ENCODE measurements at places on chromosomes 16 and 17. TPM values are rescaled to one million over a fixed set of nuclear protein-coding genes. Genes with fewer than 3 reads are reported as not detected.

- H3K36me3 ChIP-seq = no peaks in the 10 kb centered on the region
- no peak for DNase-seq
- peak overlapping the region; percentile 71 for H3K4me3 ChIP-seq
- H3K27me3 ChIP-seq = no peaks in the 10 kb centered on the region
- H3K4me1 ChIP-seq = peaks cover 42% of the 10 kb centered on the region
- H3K27ac ChIP-seq = peak overlapping the region; percentile 87
Measured at GRCh38 chr17:81387100-81388090, 7.9 kb upstream of the BAHCC1 start.

The LAT gene
- 8.4 TPM for polyA plus RNA-seq

GRCh38 chr17:42608305-42609181, 631 bp downstream of the RETREG3 start:
- peaks cover 23% of the 10 kb centered on the region for H3K4me1 ChIP-seq
- peak overlapping the region; percentile 95 for H3K27ac ChIP-seq
- no peaks in the 10 kb centered on the region for H3K27me3 ChIP-seq
- no peaks in the 10 kb centered on the region for H3K36me3 ChIP-seq

The ANKRD13B gene
- polyA plus RNA-seq = 32.8 TPM

DNA sequence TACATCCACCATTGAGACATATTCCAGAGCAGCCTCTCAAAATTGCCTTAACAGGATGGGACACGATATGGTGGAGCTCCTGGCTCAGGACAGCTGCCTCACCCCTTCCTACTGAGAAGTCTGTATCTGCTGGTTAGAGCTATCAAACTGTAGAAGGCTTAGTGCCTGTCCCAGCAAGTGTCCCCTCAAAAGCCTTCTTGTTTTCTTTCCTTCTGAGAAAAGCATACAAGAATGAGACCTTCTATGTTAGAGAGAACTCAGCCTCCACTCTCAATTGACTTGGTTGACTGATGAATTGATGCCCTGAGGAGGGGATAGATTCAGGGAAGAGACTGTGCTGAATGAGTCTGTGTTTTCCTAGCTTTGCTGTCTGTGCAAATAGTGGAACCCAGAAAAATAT, 2020.9 kb downstream of the TP53TG3F start:
- no peak overlapping the region for H3K27ac ChIP-seq
- no peak overlapping the region for H3K4me3 ChIP-seq
- no peaks in the 10 kb centered on the region for H3K4me1 ChIP-seq
- no peak for DNase-seq

DNA sequence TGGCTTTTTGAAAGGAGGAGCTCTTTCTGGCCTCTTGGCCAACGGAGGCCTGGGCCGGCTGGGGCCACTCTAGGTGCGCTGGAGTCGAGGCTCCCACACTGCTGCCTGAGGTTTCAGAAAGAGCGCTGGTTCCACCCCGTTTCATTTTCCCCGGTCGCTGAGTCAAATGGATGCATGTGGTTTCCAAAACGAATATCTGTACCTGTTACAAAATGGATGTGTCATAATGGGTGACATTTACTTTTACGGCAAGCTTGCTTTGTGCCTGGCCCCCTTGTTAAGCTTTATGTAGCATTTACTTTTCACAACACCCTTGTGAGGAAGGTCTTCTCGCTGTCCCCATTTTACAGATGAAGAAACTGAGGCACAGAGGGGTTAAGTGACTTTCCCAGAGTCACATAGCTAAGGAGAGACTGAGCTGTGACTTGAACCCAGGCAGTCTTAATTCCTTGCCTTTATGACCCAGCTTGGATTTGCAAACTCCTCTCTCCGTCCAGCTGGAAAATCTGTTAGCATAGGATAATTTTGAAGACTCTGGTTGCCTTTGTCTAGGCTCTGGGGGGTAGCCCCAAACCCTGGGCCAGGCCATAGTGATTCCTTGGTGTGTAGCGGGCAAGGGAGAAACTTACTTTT, 10.6 kb downstream of the KSR1 start:
- no peak overlapping the region for H3K27ac ChIP-seq
- H3K27me3 ChIP-seq = no peaks in the 10 kb centered on the region
- H3K36me3 ChIP-seq = no peaks in the 10 kb centered on the region
- no peak overlapping the region for H3K4me3 ChIP-seq
- no peak for DNase-seq

GRCh38 chr16:55779402-55780094, 53.3 kb downstream of the CES1 start:
- no peaks in the 10 kb centered on the region for H3K27me3 ChIP-seq
- no peaks in the 10 kb centered on the region for H3K36me3 ChIP-seq
- no peaks in the 10 kb centered on the region for H3K4me1 ChIP-seq

GRCh38 chr16:84854759-84855158, 35.0 kb downstream of the CRISPLD2 start:
- no peaks in the 10 kb centered on the region for H3K27me3 ChIP-seq
- no peaks in the 10 kb centered on the region for H3K4me1 ChIP-seq
- H3K27ac ChIP-seq = no peak overlapping the region
- H3K4me3 ChIP-seq = no peak overlapping the region
- no peak for DNase-seq

The RAP1GAP2 gene
- polyA plus RNA-seq = 10.4 TPM

DNA sequence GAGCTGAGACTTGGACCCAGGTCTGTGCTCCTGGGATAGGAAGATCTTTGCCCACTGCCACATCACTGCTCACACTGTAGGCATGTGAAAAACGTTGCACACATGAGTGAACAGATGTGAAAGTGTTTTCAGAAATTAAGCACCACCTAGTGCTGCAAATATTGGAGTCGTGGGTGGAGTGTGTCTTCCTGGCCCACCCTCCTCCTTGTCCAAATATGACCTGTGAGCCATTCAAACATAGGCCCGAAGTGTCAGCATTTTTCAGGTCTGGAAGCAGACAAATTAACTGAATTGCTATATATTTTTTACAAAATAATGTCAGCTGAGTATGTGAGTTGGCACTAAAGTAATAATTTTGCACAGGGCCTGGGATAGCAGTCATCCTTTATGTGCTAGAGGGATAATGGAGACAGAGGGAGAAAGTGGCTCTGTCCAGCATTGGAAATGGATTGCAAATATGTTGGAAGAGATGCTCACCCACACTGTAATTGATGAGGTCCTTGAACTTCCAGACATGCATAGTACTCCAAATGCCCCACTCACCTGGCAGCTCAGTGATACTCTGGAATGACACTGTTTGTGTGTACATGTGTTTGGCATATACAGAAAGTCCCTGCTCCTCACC, 58.7 kb downstream of the ACSM1 start:
- no peaks in the 10 kb centered on the region for H3K4me1 ChIP-seq
- no peaks in the 10 kb centered on the region for H3K36me3 ChIP-seq
- H3K27me3 ChIP-seq = no peaks in the 10 kb centered on the region
- H3K27ac ChIP-seq = no peak overlapping the region

DNA sequence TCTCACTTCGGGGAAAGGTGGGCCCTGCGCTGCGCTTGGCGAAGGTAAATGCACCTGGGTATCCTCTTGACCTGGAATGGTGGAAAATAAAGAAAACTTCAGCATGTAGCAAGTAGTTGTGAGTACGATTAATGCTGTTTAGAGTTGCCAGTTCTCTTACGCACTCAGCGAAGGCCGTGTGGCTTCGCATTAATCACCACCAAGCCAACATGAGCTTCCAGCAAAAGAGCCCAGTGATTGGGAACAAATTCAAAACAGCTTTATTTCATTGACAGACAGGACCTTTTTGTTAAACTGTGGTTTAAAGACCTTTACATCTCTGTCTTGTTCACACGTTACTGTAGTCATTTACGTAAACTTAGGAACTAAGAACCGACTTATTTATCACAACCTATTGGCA, 531.4 kb downstream of the MAF start:
- H3K4me3 ChIP-seq = no peak overlapping the region
- peaks cover 3% of the 10 kb centered on the region for H3K4me1 ChIP-seq
- no peak for DNase-seq
- no peak overlapping the region for H3K27ac ChIP-seq

DNA sequence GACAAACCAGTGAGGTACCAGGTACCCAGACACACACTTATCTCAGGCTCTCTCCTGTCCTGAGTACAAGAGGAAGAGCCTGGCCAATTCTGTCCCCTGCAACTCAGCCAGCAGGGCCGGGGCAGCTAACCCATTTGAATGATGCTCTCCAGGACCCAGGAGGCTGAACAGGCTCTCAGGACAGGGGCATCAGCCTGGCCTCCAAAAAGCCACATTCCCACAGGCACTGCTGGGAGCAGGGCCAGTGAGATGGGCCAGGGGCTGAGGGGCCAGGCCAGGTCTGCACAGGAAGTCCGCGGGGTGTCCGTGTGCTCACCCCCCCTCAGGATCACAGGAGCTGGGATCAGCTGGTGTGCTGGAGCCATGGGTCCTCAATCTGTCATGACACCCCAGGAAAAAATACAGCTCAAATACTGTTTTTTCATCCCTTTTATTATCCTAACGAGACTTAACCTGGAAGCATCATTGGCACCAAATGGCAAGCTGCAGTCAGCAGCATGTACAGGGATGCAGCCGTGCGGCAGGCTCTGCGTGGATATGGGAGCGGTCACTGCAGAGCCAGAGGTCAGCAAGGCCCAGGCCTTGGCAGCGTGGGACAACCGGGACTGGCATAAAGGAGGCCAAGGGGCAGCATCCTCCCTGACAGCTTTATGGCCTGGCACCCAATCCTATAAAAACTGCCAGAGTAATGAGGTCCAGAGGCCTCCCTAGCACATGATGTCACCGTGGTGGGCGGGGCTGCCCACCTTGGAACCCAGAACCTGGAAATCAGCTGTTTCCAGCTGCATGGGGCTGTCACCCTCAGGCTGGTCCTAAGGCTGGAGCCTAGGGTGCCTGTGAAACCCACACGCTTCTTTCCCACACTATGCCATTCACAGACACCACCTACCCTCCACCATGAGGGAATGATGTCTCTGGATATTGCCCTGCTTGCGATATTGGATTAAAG, 276.7 kb downstream of the C16orf95 start:
- no peaks in the 10 kb centered on the region for H3K36me3 ChIP-seq
- H3K4me1 ChIP-seq = peaks cover 12% of the 10 kb centered on the region
- DNase-seq = no peak
- no peaks in the 10 kb centered on the region for H3K27me3 ChIP-seq

DNA sequence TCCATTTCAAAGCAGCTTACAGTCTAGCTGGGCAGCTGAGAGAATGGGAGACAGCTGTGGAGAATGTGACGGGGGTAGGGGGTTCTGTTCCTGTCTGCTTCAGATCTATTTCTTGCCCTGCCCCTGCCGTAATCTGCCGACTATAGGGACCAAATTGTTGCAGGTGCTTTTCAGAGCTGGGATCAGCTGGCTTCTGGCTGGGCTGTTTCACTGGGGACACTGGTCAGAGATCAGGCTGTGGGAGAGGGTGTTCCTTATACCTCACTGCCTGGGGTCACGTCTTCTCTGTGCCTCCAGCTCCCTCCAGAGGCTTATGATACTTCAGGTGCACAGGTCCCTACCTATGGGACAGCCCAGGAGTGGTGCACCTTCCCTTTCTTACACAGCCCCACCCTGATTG, 514.9 kb upstream of the GOT2 start:
- H3K36me3 ChIP-seq = no peaks in the 10 kb centered on the region
- no peak overlapping the region for H3K4me3 ChIP-seq
- no peaks in the 10 kb centered on the region for H3K27me3 ChIP-seq
- DNase-seq = no peak

The RNF135 gene
- polyA plus RNA-seq = 12.9 TPM

GRCh38 chr17:79792984-79793923, 3.6 kb downstream of the CBX8 start:
- DNase-seq = no peak
- no peak overlapping the region for H3K27ac ChIP-seq

DNA sequence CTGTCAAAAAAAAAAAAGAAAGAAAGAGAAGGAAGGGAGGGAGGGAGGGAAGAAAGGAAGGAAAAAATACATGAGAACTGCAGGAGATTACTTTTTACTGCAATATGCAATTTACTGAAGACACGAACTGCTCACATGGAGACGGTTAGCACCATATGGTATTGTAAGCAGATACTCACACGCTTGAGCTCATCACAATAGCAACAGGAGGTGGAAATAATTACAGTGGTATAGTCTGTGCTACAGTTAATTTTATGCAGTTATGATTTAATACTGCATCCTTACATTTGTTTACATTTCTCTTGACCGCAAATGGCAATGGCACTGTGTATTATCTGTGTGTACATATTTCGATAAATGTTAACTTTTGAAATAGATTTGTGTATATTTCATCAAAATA, 21.4 kb upstream of the SLC46A1 start:
- H3K27ac ChIP-seq = no peak overlapping the region
- no peaks in the 10 kb centered on the region for H3K36me3 ChIP-seq
- H3K27me3 ChIP-seq = no peaks in the 10 kb centered on the region

All from testis (tissue), 5 donors.